ENCODE measurements at places on chromosomes 3 and 15.

DNA sequence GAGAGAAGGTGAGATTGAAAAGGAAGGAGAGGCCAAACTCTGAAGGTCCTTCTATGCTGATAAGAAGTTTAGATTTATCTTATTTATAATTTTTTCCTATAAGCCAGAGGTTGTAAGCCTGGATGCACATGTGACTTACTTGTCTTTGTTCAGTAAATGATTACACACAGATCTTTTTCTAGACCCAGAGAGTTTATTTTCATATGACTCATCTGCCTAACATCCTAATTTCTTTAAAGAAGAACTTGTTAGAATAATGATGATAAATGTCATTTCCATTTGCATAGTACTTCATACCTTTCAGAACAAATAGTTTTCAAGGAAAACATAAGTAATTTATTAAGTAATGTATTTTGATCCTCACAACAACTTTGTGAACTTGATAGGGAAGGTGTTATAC, 434.8 kb upstream of the DPH6 start:
- DNase-seq, result no peak

DNA sequence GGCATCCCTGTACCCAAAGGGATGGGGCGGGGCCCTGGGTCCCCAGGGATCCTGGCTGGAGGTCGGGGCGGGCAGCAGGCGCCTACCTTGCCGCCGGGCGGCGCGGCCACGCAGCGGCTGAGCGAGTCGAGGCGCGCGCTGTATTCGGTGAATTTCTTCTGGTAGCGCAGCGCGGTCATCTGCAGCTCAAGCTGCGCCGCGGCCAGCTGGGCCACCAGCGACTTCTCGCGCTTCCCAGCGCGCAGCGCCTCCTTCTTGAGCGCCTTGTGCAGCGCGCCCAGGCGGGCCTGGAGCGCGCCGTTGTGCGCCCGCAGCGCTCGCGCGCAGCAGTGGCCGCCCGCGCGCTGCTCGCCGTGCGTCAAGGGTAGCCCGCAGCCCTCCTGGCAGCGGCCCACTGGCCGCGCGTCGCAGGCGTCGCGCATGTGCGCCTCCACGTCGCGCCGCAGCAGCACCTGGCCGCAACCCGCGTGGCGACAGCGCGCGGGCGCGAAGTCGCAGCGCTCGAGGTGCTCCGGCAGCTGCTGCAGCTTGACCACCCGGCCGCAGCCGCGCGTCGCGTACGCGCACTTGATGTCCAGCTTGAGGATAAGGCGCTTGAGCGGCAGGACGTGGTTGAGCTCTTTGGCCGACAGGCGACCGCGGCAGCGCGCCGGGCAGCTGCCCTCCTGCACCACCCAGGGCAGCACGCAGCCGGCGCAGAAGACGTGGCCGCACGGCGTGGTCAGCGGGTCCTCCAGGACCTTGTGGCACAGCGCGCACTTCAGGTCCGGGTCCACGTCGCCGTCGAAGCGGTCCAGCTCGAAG, 522 bp downstream of the PDZRN3 start:
- DNase-seq, result peak; percentile 60

GRCh38 chr3:156417559-156418132, 137.3 kb downstream of the SSR3 start:
- no peak for DNase-seq

DNA sequence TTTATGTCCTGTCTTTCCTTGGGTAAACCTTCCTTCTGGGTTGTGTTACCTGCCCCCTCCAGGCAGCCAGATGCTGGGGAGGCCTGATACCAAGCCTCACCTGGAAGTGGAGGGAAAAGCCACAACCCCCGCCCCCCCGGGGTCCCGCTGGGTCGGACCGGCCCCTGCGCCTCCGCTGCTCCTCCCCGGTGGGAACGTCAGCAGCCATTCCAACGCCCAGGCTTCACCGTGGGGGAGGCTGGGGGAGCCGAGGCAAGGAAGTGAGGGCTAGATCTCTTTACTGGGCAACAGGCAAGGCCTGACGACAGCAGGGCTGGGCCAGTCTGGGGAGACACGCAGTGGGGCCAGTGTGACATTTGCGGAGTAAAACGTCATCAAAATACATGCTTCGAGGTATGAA, 53.0 kb upstream of the SNRPA1 start:
- DNase-seq, result no peak

GRCh38 chr3:16513141-16514020, at the start of gene RFTN1:
TSS of gene RFTN1 (minus strand) at chr3:16513699. CDS start at chr3:16493869, 19,830 bp downstream.
- no peak for DNase-seq

- no peak for DNase-seq
Measured at GRCh38 chr3:110593749-110594148, 477.9 kb upstream of the NECTIN3 start.

GRCh38 chr3:113912552-113913236, 35.1 kb upstream of the ZDHHC23 start:
- peak; percentile 62 for DNase-seq

DNA sequence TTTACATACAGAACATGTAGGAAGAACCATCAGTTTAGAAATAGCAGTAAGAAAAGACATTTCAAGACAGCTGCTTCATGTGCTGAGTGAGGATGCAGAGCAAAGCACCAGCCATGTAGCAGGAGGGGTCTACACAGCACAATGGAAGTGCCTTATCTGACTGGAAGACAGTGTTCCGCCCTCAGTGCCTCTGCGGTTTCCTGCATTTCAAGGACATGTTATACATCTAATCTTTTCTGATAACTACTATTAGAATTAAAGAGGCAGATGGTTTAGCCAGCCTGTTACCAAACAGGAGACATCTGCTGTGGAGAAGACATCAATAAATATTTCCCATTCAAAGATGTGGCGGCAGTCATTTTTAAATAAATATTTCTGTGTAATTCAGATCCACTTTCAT, 10.6 kb downstream of the LSG1 start:
- no peak for DNase-seq

All from NCI-H2081 (cell line).